ENCODE measurements at places on chromosomes 12 and 14.

GRCh38 chr14:102883089-102883541 lies 39.3 kb upstream of the AMN start:
- DNase-seq = no peak

- no peak for DNase-seq
Measured at GRCh38 chr12:4956054-4956453, 46.3 kb downstream of the KCNA1 start.

- no peak for DNase-seq
Measured at GRCh38 chr14:105062048-105062433, 3.2 kb downstream of the GPR132 start.

DNA sequence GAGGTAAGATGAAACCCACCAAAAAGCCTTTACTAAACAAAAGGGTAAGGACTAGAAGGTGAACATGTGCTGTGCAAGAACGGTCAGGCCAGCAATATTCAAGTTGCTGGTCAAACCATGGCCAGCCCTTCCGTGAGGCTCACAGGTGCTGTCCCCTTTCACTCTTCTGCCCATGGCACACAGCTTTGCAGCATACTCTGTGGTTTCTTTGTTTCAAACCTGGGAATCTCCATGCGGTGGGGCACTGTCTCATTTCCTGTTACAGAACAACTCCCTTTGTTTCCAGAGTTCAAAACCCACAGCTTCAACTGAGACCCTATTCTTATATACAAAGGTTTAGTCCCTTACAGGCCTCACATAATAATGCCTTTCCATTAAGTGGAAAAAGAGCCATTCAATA lies 1.7 kb upstream of the OVCH1 start:
- DNase-seq = no peak

GRCh38 chr14:98949481-98950135 lies 322.4 kb downstream of the BCL11B start:
- DNase-seq = no peak

DNA sequence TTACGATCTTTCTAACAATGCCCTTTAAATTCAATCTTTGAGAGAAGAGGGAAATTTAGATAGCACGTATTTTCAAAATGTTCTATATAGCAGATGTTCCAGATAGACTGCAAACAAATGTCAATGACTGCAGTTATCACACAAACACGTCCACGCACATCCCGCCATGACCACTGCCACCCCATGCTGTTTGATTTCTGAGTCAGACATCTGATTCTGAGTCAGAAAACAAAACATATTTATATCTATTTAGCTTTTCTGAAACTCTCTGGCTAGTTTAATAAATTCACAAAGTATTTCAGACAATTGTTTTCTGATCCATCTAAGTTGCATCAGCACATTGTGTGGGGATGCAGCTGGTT lies 105.9 kb upstream of the BCAT1 start:
- no peak for DNase-seq

DNA sequence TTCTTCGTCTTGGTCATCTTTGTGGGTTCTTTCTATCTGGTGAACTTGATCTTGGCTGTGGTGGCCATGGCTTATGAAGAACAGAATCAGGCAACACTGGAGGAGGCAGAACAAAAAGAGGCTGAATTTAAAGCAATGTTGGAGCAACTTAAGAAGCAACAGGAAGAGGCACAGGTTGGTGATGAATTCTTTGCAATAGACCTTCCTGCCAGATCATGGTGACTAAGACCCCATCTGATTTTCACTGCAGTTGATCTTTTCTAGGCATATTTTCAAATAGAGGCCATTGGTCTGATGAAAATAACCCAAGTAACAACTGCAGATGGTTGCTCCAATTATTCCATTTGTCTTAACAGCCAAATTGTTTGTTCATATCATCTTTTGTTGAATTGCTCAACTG lies 114.4 kb downstream of the SCN8A start:
- DNase-seq = no peak

DNA sequence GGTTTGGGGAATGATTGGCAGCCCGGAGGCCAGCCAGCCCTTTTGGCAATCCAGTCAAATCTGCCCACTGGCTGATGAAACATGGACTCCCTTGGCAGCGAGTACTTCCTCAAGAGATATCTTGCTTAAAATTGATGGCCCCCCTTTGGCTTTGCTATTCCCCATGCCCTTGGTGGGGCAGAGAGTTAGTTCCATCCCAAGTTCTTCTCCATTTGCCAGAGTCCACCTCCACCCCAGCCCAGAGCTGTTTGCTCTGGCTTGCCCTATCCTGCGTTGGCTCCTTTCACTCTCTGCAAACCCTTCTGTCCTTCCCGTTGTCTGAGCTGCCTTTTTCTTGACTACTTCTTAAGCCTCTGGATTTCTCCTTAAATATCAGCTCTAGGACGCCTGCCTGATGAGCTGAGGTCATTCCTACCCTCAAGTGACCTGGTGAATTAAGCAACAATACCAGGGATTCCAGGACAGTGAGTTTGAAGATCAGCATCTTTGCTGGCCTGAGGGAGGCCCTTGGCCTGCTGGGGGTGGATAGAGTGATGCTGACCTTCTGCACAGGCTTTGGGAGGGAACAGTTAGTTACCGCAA lies 212.0 kb downstream of the CACNA1C start:
- no peak for DNase-seq

GRCh38 chr14:94056579-94057308 lies 24.3 kb downstream of the DDX24 start:
- DNase-seq = no peak

GRCh38 chr12:19597167-19598026 lies 158.1 kb downstream of the AEBP2 start:
- DNase-seq = no peak

DNA sequence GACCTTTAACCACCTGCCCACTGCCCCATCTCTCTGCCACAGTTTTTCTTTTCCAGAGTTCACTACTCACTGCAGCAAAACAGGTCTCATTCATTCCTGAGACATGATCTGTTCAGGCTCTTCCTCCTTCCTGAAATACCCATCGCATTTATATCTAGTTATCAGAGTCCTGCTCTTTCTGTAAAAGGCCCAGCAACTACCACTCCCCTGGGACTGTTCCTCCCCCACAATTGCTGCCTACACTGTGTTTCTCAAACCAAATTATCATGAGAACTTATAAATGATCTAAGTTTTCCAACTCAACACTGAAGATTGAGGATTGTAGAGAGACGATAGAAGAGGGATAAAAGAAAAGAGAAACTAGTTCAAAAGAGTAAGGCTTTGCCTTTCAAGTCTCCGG lies 40.8 kb upstream of the EPS8 start:
- DNase-seq = no peak

DNA sequence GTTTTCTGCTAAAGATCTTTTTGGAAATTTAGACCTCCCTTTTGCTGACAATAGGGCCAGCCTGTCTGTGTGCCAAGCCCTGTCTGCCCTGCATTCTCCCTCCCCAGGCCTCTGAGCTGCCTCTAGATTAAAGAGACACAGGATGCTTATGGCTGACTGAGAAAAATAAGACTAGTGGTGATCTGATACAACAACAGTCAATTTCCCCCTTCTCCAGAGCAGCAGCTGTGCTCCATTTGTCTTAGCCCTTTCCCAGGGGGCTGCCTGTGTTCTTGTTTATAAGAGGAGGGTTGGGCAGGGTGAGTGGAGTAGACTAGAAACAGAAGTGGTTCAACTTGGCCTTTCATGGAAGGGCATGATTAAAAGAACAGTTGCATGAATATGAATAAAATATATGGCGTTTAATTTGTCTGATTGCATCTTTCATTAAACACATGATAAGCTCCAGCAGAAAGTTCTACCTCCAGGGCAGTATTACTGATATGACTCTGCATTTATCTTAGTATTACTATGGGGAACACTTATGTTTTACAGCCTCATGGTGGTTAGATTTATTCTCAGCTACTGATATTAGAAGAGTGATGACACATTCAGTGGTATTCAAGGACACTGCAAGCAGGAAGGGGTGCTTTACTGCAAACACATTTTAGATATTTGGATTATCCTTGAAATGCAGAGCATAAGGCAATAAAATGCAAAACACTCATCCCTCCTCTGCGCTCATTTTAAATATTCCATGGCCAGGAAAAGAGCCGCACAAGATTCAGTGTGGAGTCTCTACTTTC lies 150.2 kb upstream of the CLEC14A start:
- DNase-seq = no peak
